ENCODE measurements at places on chromosomes 2 and 18.

DNA sequence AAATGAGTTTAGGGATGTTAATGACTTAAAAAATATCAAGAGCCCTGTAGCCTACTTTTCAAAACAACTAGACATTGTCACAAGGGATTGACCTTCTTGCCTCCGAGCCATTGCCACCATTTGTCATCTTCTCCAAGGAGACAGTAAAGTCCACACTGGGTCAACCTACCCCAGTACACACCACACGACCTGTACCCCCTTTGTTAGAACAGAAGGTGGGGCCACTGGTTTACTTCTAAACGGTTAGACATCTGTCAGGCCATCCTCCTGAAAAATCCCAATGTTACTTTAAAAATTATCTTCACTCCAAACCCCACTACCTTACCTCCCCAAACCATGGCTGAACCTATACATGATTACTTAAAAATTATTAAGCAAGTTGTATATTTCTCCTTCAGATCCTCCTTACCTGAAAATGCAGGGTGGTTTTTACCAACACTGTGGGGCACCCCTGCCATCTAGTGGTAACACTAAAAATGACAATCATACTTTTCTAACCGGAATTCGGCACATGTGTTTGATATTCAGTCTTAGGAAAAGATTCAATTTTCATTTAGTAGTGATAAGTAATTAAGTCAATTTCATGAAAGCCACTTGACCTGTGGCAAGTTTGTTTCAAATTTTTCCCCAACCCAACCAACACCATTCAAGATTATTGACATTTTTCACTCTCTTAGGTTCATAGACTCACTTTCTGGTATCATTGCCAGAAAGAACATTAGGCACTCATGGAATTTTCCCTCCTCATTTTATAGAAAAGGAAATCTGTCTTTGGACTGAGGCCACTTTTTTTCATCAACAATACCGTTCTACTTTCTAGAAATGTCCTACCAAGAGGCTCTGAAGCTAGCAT, 265.3 kb upstream of the PKDCC start:
- no peak for DNase-seq

DNA sequence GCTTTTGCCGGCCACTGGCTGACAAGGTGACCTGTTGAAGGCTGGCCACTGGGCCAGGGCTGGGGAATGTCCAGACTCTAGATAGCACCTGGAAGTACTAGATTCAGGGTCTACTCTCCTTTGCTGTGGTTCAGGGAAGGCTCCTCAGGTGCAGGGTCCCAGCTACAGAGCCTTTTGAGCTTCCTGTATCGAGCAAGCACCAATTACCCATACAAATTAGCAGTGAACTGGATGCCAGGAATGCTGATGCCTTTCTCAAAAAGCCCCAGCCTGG, 213.4 kb downstream of the CYP26B1 start:
- DNase-seq, result no peak

GRCh38 chr18:13279181-13280069, 60.9 kb downstream of the LDLRAD4 start:
- DNase-seq, result no peak

- no peak for DNase-seq
Measured at GRCh38 chr2:42223067-42223854, 54.1 kb downstream of the EML4 start.

DNA sequence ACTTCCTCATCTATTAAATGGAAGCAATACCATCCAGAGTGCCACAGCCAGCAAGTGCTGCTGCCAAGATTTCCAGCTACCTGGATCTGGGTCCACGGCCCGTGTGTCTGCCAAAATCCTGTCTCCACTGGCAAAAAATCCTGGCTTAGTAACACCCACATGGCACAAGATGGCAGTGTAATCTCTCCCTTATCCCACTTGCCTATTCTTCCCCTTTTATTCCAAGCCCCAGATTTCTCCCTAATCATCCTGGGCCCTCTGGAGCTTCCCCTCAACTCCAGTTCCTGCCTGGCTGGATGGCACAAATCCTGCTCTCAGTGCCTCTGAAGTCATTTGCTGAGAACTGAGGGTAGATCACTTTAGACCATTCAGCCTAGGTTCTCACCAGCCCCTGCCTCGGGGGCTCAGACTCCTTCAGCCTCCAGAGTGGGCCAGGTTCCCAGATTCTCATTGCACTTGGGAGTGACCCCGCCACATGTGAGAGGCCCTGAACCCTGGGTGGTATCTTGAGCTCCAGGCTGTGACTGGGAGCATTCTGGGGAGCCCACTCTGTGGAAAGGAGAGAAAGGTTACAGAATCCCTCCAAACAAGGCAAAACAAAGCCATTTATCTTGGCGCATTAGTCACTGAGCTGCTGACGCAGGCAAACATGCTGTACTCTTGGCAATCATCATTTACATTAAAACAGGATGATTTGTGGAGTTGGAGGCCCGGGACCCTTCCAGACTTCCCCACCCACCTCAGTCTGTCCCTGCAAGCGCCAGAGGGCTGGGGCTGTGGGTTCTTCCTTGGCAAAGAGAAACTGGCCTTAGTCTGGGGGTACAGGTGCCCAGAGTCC, 325.8 kb downstream of the DYSF start:
- DNase-seq, result no peak

DNA sequence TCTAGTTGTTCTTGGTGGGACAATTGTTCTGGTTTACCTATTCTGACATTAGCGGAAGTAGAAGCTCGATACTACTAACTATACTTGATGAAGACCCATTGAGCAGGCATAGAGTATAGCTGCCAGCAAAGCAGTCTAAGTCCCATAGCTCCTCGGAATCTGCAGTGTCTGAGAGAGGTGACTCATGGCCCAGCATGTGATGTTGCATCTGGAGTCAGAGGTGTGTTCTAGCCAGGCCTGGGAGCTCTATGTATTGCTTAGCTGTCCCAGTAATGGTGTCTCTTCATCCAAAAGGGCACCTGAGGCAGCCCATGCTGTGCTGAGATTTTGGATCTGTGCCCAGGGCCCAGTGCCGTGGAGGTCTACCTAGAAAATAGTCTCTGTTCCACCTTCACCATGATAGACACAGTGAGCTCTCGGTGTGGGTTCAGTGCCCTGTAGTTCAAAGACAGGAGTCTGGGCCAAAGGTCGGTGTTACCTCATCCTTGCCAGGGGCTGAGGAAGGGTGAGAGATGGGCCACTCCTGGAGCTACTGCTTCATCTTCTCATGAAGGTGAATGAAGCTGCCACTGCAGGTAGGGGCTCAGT, 47.3 kb downstream of the MEX3C start:
- no peak for DNase-seq

- DNase-seq, result no peak
Measured at GRCh38 chr2:116585669-116586327, 1228.7 kb upstream of the DDX18 start.

GRCh38 chr2:139773720-139774277, 993.6 kb upstream of the NXPH2 start:
- DNase-seq, result no peak

DNA sequence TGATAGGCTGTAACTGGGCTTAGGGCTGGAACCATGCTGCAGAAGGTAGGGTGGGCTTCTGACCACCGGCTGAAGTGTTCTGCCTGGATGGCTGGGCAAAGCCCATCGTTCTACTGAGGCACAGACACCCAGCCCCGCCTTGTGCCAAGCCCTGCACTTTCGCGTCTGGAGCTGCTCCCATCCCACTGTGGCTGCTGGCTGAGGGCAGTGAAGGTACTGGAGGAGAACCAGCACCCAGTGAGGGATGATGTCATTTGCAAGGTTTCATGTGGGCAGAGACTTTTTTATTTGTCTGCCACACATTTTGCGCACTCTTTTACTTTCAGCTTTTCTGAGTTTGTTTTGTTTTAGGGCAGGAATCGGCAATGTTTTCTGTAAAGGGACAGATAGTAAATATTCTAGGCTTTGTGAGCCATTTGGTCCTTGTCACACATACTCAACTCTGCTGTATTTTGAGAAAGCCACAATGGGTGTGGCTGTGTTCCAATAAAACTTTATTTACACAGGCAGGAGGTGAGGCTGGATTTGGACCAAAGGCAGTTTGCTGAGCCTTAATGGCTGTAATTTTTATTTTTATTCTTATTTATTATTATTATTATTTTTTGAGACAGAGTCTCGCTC, 85.6 kb downstream of the ASB1 start:
- DNase-seq, result no peak

- DNase-seq, result no peak
Measured at GRCh38 chr2:120432293-120432975, 86.5 kb downstream of the INHBB start.

- DNase-seq, result no peak
Measured at GRCh38 chr18:30908381-30908780, 134.2 kb downstream of the DSC3 start.

Measured in stimulated activated CD4-positive, alpha-beta T cell treated with anti-CD3 and anti-CD28 coated beads, Interleukin-15, amount 100 ng/mL, for 48 hours (primary cell).